CD4-positive, alpha-beta T cell treated with Interleukin-2 at 100 ng/mL for 4 hours (primary cell): ENCODE measurements at places on chromosomes 3 and 15.

DNA sequence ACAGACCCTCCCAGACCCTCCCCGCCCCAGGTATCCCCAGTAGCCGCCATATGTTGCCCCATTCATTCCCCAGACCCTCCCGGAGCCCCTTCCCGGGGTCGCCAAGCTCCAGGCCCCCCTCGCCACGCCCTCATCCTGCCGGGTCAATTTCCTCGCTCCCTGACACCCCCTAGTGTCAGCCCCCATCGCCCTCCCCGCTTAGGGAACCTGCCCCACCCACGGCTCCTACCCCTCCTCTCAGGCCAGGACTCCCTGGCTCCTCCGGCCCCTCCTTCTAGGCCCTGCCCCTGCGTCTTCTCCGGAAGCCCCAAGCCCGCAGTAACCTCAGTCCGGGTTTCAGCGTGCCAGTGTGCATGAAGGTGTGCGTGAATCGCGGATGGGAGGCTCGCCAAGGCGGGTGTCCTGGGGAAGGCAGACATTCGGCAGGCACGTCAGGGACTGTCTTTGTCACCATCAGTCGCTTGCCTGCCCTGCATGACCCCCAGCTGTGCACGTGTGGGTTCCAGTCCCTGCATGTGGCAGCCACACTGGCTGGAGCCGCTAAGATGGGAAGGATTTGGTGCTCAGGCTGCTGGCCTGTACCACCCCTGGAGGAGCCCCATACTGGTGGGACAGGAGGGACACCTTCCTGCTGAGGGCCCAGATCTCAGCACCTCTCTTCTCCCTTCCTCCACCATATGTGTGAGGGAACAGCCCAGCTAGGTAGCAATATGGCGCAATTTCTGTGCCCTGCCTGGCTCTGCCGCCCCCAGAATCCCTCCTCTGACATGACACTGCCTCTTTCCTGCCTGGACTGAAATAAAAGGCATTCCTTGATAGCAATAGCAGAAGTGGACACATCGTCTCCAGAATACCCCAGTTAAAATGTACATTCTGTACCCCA lies 693 bp downstream of the DISP2 start:
- DNase-seq = peak; percentile 12

DNA sequence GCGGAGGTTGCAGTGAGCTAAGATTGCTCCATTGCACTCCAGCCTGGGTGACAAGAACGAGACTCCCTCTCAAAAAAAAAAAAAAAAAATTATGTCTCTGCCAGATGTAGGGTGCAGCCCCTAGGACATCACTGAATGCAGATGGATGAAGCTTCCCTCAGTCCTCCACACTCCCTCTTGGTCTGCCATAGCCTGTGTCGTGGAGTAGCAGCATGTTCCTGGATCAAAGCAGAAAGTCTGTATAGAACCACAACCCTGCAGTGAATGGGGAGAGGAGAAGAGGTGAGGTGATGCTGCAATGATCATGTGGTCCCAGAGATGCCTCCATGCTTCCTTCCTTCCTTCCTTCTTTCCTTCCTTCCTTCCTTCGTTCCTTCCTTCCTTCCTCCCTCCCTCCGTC lies 15.3 kb upstream of the LAMB2 start:
- DNase-seq = no peak

DNA sequence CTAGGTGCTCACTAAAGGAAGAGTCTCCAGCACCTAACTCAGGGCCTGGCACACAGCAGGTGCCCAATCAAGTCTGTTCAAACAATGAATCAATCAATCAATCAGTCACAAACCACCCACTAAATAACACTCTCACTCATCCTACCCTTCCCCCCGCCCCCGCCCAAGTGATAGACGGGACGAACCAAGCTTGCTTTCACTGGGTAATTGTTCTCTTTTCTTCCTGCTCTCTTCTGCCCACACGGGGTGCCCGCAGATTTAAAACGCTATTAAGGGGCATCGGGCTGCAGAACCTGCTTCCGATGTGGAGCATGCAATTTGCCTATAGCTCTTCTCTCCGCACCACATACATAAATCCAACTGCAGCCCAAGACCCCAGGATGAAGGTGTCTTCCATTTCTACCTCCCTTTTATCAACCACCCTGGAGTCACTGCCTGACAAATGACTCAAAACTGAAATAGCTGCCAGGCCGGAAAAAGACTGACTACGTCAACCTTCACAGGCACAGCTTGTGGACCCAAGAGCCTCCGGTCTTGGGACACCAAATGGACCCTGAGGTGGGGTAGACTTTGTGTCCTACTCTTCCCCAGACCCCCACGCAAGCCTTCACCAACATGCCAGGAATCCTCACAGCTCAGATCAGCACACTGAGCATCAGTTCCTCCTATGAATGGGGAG lies 1.7 kb downstream of the KLHL25 start:
- DNase-seq = peak; percentile 15

DNA sequence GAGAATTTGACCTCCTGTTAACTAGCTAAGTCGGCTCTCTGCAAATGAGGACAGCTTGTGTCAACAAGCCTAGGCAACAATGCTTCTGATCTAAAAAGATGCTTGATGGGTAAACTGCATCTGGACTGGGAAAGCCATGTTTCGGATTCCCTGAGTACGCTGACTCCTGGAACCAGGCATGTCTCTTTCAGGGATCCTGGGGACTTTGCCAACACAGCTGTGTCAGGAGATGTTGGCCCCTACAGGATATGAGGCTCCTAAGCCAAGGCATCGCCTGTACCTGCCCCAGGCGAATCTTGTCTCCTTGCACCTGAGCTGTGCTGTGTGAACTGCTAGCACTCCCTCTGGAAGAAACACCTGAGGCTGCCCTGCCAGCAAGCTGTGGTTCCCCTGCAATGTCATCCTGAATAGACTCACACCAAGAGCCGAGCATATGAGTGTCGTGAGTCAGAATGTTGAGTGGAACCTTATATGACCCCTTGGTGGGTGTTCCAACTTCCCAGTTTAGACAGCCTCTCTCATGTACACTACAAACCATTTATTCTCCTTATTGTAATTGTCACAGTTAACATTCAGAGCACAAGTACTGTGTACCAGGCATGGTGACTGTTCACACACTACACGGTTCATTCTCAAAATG lies 17.0 kb downstream of the EOGT start:
- no peak for DNase-seq

DNA sequence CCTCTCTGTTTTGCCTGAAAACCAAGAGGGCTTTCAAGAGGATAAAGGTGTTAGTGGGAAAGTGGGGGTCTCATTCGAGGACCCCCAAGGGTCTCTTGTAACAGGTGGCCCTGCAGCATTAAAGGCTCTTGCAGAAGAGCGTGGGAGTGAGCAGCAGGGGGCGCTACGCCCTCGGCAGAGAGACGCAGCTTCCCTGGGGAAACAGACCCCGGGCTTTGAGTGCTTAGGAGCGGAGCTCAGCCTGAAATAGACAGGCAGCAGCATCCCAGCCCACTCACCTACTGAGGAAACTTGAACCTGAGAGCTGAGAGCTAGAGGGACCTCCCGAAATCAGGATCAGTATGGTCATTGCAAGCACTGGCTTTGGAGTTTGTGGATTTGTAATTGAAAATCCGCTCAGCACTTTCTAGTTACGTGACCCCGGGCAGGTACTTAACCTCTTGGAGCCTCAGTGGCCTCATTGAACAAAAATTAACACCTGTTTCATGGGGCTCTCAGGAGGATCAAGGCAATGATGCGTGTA lies 25.7 kb downstream of the RPLP1 start:
- DNase-seq = peak; percentile 45

DNA sequence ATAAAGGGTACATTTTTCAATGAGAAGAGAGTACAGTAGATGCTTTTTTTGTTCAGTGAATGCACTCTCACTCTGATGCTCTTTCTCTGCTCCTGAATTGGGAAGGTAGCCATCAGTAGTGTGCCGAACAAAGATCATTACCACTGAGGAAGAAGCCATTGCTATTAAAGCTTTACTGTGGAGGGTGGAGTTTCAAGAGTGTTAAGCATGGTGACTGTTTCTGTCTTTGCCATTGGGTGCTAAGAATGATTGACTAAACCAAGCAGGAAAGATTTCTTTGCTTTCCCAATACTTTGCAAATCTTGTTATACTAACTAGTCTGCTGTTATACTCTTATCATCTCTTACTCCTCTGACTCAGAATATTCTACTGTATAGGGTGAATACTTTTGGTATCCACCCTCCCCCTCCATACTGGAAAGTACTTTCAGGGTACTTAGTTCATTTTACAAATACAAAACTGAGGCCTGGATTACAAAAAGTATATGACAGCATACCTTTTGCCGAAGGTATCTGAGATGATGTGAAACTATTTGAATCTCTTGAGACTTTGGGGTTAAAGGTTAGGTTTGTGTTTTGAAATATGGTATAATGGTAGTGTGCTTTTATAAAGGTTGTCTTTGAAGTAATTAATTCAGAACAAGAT lies 1.7 kb downstream of the RAB11A start:
- DNase-seq = peak; percentile 19

DNA sequence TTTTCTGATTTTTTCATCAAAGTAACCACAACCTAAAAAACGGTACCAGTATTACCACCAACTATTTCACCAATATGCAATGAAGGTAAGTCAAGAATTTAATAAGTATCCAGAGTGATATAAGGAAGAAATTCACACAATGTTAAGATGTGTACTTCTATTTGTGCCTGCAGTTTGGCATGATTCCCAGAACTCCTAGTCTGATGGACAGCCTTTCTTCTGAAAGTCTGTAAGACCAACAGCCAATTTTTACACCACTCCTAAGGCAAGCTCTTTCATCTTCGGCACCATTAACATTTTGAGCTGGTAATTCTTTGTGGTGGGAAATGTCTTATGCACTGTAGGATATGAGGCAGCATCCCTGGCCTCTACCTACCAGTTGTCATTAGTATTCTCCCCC lies 108.3 kb downstream of the VPS13C start:
- DNase-seq = no peak

GRCh38 chr15:79811406-79812405 lies 85.1 kb downstream of the MTHFS start:
- DNase-seq = no peak

DNA sequence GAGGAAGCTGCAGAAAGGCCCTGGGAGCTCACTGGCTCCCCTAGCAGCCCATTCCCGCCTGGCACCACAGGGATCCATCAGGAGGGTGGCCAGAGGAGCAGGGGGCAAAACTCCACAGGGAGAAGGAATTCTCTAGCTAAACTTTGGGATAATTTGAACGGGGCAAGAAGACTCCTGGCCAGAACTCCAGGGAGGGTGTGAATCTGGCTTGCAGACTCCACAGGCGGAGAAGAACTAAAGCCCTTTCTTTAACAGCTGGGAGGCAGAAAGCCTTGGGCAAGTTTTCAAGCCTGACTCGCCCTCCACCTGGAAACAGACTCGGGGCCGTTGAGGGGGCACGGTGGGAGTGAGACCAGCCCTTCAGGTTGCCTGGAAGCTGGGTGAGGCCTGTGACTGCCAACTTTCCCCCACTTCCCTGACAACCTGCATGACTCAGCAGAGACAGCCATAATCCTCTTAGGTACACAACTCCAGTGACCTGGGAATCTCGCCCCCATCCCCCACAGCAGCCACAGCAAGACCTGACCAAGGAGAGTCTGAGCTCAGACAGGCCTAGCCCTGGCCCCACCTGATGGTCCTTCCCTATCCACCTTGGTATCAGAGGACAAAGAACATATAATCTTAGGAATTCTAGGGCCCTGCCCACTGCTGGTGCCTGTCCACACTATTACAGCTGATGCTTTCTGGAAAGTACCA lies 28.6 kb downstream of the SLC27A2 start:
- no peak for DNase-seq

DNA sequence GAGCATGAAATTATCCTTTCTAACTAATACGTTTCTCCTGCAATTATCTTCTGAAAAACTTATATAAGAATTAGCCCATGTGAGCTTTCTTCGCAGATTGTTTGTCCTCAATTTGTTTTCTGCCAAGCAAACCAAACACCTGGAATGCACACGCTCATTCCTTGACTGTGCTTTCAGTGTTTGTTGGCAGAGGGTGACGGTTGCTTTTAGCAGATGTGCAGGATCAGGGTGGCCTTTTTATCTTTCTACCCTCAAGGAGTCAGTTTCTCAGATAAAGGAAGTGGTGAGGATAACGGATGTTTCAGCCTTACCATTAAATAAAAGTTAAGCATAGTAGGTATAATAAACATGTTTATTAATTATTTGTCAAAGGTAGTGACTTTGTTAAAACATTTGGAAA lies 15.2 kb downstream of the ARPP21 start:
- no peak for DNase-seq

GRCh38 chr15:41337631-41338522 lies 5.2 kb downstream of the NUSAP1 start:
- DNase-seq = no peak

GRCh38 chr3:65230261-65231139 lies 542.7 kb upstream of the ADAMTS9 start:
- DNase-seq = no peak

GRCh38 chr3:14564741-14565140 lies 24.6 kb upstream of the GRIP2 start:
- no peak for DNase-seq

DNA sequence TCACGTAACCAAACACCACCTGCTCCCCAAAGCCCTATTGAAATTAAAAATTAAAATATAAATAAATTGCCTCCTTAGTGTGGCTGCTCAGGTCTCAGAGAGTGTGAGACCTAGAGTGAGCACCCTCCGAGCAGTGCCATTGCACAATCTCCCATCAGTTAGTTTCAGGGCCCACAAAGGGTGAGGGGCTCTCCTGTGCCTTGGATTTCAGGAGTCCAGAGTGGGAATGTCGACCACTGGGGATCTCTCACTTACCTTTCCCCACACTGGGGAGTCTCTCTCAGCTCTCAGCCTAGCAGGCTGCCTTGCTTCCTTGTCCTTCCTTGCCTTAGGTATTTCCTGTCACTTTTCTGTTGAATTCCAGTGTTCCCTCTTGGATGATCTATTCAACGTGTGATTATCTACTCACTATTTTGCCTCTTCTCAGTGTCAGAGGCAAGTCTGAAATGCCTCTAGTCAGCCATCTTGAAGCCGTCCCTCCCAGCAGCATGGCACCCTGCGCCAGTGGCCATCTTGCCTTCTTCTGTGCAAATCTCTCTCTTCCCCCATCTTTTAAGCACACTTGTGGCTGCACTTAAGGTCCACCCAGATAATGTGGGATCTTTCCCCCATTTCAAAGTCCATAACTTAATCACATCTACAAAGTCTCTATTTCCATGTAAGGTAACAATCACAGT lies 119.3 kb downstream of the LRRK1 start:
- DNase-seq = no peak

DNA sequence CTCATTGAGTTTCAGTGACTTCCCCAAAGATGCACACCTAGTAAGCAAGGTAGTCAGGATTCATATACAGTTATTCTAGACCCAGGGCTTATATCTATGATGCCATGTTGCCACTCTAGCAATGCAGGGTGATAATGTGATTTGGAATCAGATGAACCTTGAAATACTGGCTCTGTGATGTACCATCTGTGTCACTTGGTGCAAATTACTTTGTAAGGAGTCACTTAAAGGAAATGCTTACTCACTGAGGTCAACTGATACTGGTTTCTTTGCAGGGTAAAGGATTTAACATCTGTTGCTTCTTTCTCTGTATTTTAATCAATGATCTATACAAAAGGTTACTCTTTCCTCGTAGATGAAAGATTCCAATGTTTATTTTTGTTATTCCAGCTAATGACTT lies 10.8 kb downstream of the ASB14 start:
- no peak for DNase-seq

- no peak for DNase-seq
Observed at GRCh38 chr15:94100863-94101262, 130.5 kb upstream of the MCTP2 start.

GRCh38 chr3:75983609-75984290 lies 198.4 kb upstream of the ZNF717 start:
- DNase-seq = no peak

- no peak for DNase-seq
Observed at GRCh38 chr3:58183221-58183620, 27.6 kb downstream of the DNASE1L3 start.

- no peak for DNase-seq
Observed at GRCh38 chr15:41566121-41566885, 7.3 kb downstream of the TYRO3 start.
